ENCODE measurements at places on chromosomes 2 and 18.
A peak's percentile ranks its signal among the peaks of the same experiment; 100 is the strongest.

DNA sequence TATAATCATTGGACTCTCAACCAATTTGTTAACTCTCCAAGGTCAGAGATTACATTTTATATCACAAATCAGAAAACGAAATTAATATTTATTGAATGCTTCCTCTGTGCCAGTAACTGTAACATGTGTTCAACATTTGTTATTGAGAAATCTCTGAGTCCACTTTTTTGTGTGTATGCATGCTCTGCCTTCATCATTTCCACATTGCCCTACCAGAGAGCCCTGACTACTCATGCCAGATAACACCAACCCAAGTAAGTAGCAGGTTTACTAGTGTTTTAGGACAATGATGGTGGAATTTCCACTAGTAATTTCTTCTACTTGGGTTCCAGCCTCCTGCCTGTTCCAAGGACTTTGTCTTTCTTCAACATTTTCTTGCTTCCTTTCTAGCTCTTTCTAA lies 14.2 kb upstream of the FAP start:
- no peak for DNase-seq

DNA sequence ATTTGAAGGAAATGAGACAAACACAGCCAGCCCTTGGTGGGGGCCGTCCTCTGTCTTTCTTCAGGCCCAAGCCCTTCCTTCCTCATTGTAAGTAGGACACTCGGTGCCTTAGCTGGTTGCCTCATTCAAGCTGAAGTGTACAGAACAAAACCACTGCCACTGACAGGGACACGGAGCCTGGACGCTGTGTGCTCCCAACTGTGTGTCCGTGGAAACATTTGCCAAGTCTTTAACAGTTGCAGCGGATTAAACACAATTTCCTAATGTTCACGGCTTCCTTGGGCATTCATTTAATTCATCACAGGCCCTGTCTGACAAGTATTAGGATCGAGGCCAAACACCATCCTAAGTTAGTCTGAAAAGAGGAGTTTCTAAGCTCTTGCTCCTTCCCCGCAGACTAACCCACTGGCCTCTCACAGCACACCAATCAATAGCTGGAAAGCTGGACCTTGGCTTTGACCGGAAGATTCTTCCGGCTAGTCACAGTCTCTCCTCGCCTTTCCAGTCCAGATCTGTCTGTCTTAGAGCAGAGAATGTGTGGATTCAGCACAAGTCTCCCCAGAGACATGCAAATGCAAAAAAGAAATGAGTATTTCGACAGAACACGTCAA lies 68.7 kb upstream of the ACSL3 start:
- DNase-seq: no peak

DNA sequence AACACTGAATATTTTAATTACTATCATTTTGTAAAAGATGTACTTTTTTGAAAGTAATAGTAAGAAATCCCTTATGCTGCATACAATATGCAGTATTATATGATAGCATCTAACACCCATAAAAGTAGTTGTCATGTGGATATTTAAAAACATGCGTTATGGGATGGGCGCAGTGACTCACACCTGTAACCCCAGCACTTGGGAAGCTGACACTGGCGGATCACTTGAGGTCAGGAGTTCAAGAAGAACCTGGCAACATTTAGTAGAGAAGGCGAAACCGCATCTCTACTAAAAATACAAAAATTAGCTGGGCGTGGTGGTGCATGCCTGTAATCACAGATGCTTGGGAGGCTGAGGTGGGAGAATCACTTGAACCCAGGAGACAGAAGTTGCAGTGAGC lies 88.9 kb downstream of the FEZ2 start:
- no peak for DNase-seq

DNA sequence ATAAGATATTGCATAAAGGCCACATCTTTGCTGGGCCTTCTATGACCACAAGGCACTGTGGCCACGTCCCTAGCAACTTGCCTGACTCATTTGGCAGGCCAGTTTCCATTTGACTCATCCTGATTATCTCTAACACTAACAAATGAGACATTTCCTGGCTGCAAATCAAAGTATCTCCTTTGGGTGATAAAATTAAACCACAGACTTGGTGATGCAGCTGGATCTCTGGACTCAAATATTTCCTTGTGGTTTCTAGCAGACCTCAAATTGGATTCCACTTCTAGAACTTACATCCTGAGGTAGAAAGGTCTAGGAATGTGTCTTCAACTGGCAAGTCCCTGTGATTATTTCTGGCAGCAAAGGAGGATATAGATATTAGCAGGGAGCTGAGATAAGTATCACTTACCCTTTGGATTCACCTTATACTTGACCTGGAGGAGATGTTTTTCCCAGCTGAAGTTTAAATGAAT lies 167.9 kb upstream of the NXPH2 start:
- no peak for DNase-seq

GRCh38 chr2:187912950-187913349 lies 358.7 kb upstream of the TFPI start:
- no peak for DNase-seq

- DNase-seq: peak; percentile 69
Measured at GRCh38 chr2:145563741-145564615, 1044.1 kb upstream of the ZEB2 start.

- no peak for DNase-seq
Measured at GRCh38 chr2:28930205-28930604, 35.7 kb downstream of the WDR43 start.
